Colonic mucosa (tissue), 4 donors: ENCODE measurements at places on chromosomes 7 and 10. TPM values are rescaled to one million over a fixed set of nuclear protein-coding genes. Genes with fewer than 3 reads are reported as not detected.

DNA sequence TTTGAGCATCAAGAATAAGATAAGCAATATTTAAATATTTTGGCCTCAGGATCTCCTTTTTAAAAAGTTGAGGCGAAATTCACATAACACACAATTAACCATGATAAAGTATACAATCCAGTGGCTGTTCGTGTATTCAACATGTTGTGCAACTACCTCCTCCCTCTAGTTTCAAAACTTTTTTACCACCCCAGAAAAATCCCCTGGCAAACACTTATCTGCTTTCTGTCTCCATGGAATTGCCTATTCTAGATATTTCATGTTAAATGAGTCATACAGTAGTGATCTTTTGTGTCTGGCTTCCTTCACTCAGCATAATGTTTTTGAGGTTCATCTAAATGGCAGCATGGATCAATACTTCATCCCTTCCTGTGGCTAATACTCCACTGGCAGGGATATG is 31.8 kb upstream of the IL15RA start:
- DNase-seq: no peak

- DNase-seq: no peak
Measured at GRCh38 chr10:121284936-121285335, 313.3 kb downstream of the FGFR2 start.

GRCh38 chr7:111012799-111013675 is 77.9 kb upstream of the LRRN3 start:
- DNase-seq: no peak

- peak; percentile 69 for DNase-seq
Measured at GRCh38 chr7:143214789-143215679, 6.8 kb upstream of the TAS2R40 start.

The H2BK1 gene
- total RNA-seq: not detected

The RARRES2 gene
- total RNA-seq: 122 TPM

The AKR1C3 gene
- 257 TPM for total RNA-seq
